IPS DF 6.9 (cell line): ENCODE measurements at places on chromosomes 2 and 18.

DNA sequence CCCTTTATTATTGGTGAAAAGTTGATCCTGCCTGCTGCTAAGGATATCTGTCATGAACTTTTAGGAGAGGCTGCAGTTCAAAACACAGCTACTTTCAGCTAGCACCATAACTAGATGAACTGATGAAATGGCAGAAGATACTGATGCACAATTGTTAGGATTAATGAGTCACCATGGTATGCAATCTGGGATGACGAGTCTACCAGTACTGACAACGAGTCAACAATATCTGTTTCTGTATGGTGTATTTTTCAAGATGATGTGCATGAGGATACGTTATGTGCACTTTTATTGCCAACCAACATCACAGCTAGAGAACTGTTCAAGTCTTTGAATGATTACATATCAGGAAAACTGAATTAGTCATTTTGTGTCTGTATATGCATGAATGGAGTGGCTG is 68.7 kb downstream of the NETO1 start:
- no peak for DNase-seq

- DNase-seq: no peak
Measured at GRCh38 chr2:219249203-219249980, 3.7 kb upstream of the TUBA4B start.

DNA sequence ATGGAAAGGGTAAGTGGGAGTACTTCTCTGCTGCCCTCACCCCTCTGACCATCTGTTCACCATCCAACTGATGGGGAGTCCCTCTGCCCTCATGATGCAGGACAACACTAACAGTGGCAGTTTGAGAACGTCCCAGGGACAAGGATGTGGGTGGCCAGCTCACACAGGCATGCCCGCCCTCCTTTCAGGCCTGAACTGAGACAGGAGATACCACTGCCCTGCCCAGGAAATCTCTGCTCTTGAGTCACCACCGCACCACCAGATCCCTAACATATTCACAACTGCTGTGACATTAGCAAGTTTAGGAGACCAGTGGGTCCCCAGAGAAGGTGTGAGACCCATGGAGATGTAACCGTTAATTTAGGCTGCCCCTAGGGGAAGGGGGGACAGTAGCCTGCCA is 66.2 kb downstream of the TRAPPC8 start:
- DNase-seq: no peak

GRCh38 chr2:50820176-50820575 is 211.8 kb downstream of the NRXN1 start:
- DNase-seq: no peak

DNA sequence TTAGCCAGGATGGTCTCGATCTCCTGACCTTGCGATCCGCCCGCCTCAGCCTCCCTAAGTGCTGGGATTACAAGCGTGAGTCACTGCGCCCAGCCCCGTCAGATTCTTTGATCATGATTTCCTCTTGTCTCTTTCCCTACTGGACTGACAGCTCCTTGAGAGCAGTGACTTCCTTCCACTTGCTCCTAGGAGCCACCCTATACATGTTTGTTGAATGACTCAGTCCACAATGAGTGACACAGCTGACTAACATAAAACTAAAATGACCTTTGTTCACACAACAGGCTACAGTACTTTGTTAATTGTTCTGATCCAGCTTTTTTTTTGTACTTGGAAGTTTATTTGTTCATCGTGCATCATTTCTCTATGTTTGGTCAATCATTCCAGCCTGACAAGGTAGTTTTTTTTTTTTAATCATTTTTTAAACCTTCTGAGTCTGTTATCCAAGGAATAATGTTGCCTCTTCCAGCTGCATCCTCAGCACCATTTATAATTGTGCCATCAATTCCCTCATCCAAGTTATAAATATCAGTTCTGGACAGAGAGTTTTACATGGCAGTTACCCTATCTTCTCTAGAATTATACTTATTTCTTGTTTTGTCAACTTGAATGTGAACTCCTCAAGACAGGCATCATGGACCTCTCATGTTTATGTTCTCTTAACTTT is 42.9 kb upstream of the TUBA3E start:
- DNase-seq: no peak

- DNase-seq: no peak
Measured at GRCh38 chr2:48482769-48483168, 47.2 kb upstream of the STON1 start.

DNA sequence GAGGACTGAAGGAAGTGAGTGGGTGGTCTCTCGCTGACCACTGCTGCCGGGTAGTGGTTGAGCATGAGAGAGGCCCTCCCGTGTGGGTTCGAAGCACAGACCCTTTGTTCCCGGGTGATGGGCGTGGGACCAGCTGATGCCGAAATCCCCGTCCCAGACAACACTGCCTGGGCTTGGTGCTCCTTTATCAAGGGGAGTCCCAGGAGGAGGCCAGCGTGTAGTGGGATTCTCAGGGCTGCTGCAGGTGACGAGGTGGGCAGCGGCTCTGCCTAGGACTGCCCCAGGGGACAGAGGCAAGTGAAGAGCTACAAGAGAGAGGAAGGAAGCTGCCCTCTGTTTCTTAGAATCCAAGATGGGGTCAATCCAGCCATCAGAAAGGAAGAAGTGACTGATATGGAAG is 251.3 kb upstream of the PXDN start:
- DNase-seq: no peak

DNA sequence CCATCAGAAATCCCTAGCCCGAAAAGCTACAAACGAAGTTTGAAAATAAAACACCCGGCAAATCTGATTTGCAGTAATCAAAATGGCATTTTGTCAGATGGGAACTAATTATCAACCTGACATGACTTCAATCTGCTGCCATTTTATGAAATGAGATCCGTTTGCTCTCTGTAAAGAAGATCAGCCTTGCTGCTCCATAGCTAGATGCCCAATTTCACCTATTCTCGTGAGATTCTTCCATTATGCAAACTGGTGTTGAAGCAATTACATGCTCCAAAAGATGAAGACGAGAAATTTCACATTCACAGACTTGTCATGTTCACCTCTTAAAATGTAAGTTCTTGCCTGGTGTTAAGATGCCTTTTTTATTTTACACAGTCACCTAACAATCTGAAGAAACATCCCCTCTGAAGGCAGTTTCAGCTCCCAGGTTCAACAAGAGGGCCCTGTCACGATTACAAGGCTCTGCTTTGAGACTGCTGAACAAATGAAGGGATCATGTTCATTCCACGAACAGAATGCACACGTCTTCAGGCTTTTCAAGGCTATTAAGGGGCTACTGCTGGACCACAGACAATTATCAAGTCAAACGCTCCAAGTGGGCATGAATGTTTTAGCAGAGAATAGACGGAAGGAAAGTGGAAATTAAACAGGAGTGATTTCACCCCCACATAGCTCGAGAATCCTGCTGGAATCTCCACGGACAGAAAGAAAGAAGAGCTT is 172.6 kb upstream of the PID1 start:
- DNase-seq: no peak

DNA sequence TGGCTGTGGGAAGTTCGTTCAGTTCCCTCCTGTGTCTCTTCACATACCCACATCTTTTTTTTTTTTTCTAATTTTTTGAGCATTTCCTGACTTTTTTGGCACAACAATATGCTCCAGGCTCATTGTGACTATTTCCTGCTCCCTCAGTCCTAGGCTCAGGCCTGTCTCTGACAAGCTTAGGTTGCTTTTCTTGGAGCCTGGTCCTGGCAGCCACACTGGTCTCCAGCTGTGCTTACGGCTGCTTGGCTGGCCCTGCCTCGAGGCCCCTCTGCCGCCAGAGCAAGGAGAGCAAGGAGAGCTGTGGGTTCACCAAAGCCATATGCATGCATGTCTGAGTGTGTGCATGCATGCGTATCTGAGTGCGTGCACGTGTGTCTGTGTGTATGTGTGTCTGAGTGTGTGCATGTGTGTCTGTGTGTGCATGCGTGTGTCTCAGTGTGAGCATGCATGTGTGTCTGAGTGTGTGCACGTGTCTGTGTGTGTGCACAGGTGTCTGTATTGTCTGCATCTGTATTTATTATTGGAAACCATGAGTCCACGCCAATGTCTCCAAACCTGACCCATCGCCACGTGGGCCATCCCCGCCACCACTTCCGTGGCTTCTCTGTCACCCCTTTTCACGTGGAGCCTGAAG is 766.1 kb upstream of the SALL3 start:
- no peak for DNase-seq

DNA sequence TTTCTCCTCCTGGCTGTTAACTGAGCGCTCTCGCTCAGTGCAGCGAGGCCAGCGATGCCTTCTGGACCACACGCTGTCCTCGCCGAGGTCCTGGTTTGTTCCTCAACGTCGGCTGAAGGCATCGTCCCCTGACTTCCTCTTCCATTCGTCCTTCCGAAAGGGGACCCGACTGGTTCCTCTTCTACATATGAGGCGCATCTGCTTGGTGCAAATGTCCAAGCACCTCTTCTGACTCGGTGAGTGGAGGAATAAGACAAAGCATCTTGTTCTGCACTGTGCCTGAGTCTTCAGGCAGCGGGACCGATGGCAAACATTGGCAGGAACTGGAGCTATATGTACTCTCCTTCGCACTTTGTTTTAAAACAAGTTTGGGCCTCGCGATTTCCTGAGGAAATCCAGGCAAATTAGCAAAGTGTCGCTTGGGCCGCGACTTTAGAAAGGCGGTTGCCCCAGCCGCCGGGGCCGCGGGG is 621 bp upstream of the KCNS3 start:
- DNase-seq: no peak

DNA sequence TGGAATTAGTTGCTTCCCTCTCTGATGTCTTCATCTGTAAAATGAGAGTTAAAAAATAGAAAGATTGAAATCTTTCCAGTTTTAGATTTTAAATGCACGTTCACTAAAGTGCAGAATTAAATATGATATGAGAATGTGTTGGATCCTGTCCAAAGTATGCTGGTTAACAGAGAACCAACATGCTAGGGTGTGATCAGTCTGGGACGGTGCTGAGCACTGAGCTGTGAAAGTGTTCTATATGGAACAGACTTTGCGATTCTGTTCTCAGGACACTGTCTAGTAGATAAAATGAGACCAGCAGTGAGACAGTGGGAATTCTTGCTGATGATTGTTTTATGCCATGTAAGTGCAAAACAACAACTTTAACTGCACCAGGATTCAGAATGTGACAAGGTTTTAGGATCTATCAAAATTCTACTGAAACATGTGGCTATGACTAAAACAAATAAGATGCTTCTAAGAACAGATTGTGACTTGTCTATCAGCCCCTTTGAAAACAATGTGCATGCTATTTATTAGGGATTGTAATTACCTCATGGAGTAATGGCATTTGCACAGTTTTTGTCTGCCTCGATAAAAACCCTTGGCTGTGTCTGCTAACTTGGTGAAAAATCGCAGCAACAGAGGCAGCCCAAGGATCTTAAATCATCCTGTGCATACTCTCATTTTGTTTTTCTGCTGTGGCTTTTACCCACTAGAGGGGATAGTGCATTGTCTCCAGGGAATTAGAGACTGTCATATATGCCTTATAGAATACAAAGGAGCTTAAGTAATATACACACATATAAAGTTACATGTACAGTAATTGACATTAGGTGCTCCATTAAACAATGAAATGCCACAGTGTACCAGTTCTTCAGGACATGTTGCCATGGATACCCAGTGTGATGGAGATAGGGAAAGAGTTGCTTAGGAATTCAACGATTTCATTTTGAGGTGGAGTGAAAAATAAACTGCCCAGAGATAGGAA is 55.1 kb downstream of the MAP3K20 start:
- no peak for DNase-seq

DNA sequence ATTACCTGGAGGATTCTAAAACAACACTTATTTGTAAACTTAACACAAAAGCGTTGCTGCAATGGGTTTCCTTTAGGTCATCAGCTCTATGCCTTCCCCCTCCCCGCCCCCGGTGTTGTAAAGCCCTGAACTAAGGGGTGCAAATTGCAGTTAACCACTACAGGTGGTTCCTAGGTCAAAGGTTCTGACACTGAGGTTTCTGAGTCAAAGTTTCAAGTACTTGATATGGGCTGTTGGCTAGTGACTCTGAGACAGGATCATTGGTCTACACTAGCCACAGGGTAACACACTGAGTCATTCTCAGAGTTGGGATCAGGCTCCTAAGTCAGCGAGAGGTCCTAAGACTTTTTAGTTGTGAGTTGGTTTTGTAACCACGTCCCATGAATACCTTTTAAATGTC is 15.4 kb downstream of the IL1B start:
- DNase-seq: no peak

DNA sequence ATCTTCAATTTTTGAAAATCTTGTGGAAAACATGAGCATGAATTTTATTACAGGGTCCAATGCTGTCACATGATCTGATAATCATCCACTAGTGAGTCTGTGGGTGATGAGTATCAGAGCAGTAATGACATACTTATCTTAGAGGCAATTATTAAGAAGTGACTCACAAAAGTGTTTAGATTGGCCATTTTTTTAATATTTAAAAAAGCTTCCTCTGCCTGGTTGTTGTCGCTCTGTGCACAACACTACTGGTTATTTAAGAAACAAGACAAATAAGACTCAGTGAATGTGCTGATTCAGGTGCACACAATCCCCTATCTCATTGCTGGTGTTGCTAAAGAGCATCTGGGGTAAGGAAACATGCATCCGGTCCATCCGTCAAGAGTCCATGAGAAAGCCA is 665.8 kb upstream of the ZEB2 start:
- no peak for DNase-seq

- DNase-seq: no peak
Measured at GRCh38 chr2:233081232-233081730, 21.1 kb downstream of the INPP5D start.

GRCh38 chr2:238379096-238379810 is 47.5 kb upstream of the ASB1 start:
- DNase-seq: no peak

DNA sequence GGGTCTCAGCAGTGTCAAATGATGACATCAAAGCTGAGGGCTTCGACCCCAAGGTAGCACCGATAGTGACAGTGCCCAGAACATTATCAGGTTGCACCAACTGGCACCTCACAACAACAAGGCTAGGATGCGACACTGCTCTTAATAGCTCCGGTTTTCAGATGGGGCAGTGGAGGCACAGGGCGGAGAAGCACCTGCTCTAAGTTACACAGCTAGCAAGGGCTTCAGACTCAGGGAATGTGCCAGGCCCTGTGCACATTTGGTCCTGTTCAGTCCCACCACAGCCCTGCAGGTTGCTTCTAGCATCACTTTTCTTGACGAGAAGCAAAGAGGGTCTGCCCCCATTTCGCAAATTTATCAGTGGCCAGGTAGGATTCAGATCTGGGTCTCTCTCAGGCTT is 74.1 kb downstream of the DGKD start:
- DNase-seq: no peak

GRCh38 chr18:3623769-3624545 is 174.0 kb downstream of the TGIF1 start:
- DNase-seq: no peak

- DNase-seq: peak; percentile 16
Measured at GRCh38 chr2:60880643-60881046, 729 bp upstream of the REL start.

- no peak for DNase-seq
Measured at GRCh38 chr18:73124175-73124574, 256.4 kb upstream of the NETO1 start.

- DNase-seq: no peak
Measured at GRCh38 chr2:48283586-48284269, 246.2 kb upstream of the STON1 start.

GRCh38 chr2:27441226-27441926 is 805 bp upstream of the KRTCAP3 start:
- no peak for DNase-seq

GRCh38 chr2:210971431-210971830 is 415.0 kb downstream of the CPS1 start:
- DNase-seq: no peak

GRCh38 chr2:100831831-100832230 is 11.9 kb downstream of the NPAS2 start:
- no peak for DNase-seq
